Cerebellar nuclear complex (tissue), 1 donor: ENCODE measurements at places on chromosomes 4 and X.

GRCh38 chrX:103092942-103093341 is at the start of gene NXF3:
TSS of gene NXF3 (minus strand) at chrX:103093143. CDS start at chrX:103093023, 120 bp downstream.
- DNase-seq: no peak

DNA sequence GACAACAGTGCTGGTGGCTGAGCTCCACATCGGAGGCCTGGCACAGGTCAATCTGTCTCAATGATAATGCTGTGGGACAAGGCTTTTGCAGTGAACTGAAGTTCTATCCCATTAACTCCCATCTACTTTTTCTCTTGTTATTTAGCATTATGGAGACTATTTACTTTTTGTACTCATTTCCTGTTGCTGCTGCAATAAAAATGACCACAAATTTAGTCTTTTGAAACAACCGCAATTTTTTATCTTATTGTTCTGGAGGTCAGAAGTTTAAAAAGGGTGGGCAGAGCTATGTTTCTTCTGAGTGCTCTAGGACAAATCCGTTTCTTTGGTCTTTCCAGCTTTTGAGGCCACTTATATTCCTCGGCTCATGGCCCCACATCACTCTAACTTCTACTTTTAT is 111.0 kb upstream of the PITX2 start:
- DNase-seq: no peak

GRCh38 chr4:946517-947471 is 14.5 kb downstream of the TMEM175 start:
- no peak for DNase-seq

- DNase-seq: no peak
Measured at GRCh38 chr4:144799486-144799885, 153.5 kb downstream of the HHIP start.

DNA sequence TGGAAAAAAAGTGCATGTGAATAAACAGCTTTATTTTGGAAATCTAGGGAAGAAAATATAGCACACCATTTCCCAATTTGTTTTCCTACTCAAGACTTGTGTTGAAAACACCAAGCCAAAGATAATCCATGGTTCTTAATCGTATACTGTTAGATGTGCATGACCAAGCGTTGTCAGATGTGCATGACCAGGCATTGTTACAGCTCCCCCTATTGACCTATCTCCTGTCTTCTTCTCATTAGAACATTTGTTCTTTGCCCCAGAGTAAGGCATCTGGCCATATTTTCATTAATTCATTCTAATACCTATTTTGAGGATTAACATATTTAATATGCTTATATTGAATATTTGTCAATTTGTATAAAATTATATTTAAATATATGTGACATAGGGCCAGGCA is 14.4 kb upstream of the VCX start:
- DNase-seq: no peak

GRCh38 chrX:1686642-1687041 is 71.8 kb downstream of the ASMT start:
- DNase-seq: no peak

GRCh38 chr4:6633091-6633906 is 7.2 kb upstream of the MRFAP1 start:
- DNase-seq: no peak

DNA sequence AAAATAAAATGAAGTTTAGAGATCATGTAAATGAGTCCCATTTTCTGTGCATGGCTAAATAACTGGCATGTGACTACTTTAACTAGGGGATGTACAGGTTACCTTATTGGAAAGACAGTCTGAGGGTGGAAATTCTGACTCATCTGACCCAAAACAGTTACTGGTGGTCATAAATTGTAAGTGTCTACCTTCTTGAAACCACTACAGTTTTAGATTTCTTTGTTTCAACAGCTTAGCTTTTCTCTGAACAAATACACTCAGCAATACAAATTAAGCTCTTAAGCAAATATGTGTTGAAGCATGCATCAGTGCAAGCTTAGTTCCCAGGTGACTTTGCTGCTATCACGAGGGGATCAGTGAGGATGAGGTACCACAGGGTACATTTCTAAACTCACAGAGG is 60.7 kb upstream of the PGM2 start:
- DNase-seq: no peak

DNA sequence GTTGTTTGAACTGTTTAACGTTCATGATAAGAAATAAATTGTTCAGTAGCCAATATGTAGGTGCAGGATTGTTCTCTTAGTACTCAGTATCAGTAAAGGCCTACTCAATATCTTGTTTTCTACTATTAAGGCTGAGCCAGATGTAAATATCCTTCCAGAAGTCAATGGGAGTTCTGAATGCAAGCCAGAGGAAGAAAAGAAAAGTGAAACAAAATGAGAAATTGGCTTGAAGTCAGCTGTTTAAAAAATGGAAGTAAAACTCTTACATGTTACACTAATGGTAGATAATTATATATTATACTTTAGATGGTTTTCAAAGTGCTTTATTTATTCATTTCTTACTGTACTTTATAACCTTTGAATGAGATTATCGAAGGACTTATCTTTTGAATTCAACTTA is 1417.9 kb downstream of the ADGRL3 start:
- no peak for DNase-seq

- DNase-seq: no peak
Measured at GRCh38 chr4:18419780-18420179, 398.2 kb upstream of the LCORL start.

GRCh38 chrX:101918751-101919150 is 13.1 kb downstream of the ZMAT1 start:
- DNase-seq: no peak

- DNase-seq: no peak
Measured at GRCh38 chrX:9130031-9130430, 96.1 kb upstream of the FAM9B start.
